ENCODE measurements at places on chromosomes 3 and 15.
A peak's percentile ranks its signal among the peaks of the same experiment; 100 is the strongest.

- no peak for DNase-seq
Observed at GRCh38 chr3:37739579-37740290, 121.9 kb upstream of the CTDSPL start.

GRCh38 chr3:195270817-195271409, at the start of gene XXYLT1:
Gene XXYLT1 (minus strand): TSS chr3:195271159. CDS start chr3:195271058, 101 bp downstream.
- peak; percentile 79 for DNase-seq

GRCh38 chr15:94432279-94432678, 200.9 kb downstream of the MCTP2 start:
- no peak for DNase-seq

DNA sequence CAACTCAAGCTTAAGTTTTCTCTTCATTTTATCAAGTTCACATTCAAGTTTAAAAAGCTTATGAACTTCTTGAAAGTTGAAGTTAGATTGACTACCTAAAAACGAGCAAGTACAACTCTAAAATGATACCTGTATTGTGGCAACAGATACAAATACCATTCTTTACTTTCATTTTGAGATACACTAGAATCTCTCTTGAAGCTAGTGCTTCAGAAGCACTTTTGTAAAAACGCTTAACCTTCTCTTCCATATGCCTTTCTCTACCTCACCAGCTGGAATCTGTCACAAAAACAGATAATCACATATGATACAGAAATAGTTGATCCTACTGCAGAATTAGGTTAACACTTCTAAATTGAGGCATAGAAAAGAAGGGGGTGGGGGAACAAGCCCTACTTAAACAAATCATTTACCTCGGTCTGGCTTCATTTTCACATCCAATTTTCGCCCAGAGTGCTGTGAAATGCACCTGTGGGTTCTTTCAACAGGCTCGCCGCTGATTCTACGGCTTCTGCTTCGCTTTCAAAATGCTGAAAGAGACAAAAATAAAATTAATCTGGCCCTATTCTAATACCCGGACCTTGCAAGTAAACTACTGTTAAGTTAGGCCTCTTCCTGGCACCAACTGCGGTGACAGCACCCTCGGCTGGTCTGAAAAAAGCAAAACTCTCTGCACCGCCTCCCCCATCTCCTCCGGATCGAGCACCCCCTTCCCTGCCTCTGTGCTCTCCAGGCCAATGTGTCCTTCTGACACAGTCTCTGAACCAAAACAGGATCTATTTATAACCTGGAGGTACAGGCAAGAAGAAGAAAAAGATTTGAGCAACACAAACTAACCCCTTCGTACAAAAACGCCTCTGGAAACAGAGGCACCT, 1.4 kb downstream of the ATOSA start:
- peak; percentile 69 for DNase-seq

GRCh38 chr3:47225310-47225906, 57.2 kb downstream of the KIF9 start:
- DNase-seq = peak; percentile 6

DNA sequence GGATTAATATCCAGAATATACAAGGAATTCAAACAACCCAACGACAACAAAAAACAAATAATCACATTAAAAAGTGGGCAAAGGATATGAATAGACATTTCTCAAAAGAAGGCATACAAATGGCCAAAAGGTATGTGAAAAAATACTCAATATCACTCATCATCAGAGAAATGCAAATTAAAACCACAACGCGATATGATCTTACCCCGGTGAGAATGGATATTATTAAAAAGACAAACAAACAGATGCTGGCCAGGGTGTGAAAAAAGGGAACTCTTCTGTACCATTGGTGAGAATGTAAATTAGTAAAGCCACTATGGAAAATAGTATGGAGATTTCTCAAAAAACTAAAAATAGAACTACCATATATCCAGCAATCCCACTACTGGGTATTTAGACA, 43.5 kb upstream of the MEF2A start:
- DNase-seq = no peak

DNA sequence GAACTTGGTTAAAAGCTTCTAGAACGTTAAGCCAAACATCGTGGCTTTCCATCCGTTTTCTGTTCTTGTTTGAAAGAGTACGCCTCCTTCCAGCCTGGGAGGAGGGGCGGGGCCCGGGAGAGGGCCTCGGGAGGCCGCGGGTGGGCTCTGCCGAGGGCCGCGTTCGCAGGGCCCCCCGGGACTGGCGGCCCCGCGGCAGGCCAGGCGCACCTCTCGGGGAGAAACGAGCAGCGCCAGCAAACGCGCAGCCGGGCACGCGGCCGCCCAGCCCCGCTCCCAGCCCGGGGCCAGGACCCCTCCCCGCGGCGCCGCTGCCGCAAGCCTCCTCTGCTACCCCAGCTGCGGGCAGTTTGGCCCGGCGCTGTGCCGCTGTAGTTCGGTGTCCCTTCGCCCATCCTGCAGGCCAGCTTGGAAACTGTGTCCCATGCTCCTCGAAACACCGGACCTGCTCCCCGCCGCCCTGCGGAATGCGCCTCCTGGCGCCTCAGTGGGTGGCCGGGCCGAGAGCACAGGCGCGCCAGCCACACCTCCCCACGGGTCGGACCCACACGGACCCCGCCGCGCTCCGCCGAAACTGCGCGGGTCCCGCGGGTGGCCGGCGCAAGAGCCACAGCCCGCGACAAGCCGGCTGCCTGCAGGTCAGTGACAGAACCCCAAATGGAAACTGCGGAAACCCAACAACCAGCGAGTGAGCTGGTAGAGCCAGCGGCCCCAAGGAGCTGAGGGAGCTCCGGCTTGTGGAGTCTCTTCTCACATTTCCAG, 2.3 kb downstream of the OCA2 start:
- DNase-seq = no peak

GRCh38 chr3:184982076-184982475, 170.1 kb downstream of the VPS8 start:
- no peak for DNase-seq

GRCh38 chr3:73502609-73503583, 121.8 kb downstream of the PDZRN3 start:
- DNase-seq = peak; percentile 91

- DNase-seq = no peak
Observed at GRCh38 chr15:53910852-53911251, 67.4 kb upstream of the UNC13C start.

GRCh38 chr3:87674397-87675161, 384.2 kb downstream of the CGGBP1 start:
- no peak for DNase-seq

GRCh38 chr3:16975083-16975482, 90.3 kb downstream of the PLCL2 start:
- DNase-seq = peak; percentile 73

DNA sequence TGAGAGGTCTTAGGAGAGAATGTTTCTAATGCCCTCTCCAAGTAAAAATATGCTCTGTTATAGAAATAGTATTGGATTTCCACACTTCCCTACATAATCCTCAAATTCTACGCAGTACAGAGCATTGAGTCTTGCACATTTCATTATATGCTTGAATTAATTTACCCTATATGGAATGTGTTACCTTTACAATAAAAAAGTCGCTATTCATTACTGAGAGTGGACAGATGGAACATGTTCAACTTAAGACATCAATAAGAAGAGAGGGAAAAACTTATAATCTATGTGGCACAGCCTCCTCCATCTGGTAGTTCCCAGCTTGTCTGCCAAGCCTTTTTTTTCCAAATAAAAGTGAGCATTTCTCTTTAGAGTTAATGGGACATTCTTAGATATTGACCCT, 417.9 kb downstream of the MECOM start:
- DNase-seq = no peak

- no peak for DNase-seq
Observed at GRCh38 chr3:176655404-176656094, 541.7 kb downstream of the TBL1XR1 start.

DNA sequence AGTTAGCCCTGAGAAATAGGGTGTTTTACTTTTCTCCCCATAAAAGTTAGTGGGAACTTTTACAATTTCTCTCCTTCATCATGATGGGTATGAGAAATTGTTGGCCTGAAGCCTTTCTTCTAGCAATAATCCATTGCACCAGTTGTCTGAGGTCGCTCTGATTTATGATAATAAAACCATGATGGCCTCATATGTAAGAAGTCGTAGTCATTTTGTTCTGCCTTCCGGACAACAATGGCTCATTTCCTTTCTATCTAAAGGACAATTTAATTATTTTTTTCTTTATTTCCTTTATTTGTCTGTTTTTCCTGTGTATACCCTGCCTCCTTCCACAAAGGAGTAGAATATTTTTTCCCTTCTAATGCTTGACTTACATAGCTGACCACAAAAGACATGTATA, 31.6 kb upstream of the GNB4 start:
- no peak for DNase-seq

GRCh38 chr3:160403028-160403545, 3.6 kb downstream of the SMC4 start:
- no peak for DNase-seq

- DNase-seq = peak; percentile 50
Observed at GRCh38 chr3:69425249-69425648, 39.4 kb upstream of the FRMD4B start.

DNA sequence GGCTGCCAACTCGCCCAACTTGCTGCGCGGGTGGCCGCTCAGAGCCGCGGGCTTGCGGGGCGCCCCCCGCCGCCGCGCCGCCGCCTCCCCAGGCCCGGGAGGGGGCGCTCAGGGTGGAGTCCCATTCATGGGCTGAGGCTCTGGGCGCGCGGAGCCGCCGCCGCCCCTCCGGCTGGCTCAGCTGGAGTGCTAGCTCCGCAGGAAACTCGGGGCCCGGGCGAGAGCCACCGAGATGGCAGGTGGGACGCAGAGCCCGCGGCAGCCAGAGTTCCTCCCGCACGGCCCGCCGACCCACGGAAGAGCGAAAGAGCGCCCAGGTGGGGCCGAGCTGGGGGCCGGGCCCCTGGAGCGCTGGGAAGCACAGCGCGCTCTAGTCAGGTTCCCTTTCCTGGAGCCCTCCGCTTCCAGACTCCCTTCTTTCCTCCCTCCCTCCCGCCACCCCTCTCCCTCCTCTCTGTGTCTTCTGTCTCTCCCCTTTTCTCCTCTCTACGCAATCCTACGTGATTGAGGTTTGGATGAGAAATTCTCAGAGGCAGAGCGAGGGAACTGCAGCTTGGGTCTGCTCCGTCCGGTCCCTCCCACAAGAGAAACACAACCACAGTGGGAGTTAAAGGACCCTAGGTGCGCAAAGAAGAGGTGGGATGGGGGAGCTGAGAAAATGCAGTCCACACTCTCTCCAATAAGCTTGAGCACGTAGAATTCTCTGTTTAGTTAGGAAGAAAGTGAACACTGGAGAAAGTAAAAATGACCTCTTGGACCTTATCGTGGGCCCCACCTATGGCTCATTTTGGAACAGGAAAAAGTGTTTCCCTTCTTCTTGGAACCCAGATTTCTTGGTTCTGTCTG, 317.3 kb downstream of the FGF12 start:
- DNase-seq = no peak

DNA sequence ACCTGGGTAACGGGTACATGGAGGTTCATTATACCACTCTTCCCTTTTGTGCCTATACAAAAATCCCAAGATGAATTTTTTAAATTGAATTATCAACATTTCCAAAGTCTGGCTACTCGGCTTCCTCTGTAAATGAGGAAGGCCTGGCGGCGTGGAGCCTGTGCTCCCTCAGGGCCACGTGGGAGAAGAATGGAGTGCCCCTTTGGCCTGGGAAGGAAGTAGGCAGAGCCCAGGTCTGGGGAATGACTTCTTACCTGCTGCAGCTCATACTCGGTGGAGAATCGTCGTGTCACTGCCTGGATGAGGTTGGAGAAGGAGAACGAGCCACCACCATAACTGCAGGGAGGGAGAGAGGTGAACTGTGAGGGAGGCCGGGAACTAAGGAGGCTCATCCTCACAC, 14.1 kb downstream of the MESP2 start:
- no peak for DNase-seq

DNA sequence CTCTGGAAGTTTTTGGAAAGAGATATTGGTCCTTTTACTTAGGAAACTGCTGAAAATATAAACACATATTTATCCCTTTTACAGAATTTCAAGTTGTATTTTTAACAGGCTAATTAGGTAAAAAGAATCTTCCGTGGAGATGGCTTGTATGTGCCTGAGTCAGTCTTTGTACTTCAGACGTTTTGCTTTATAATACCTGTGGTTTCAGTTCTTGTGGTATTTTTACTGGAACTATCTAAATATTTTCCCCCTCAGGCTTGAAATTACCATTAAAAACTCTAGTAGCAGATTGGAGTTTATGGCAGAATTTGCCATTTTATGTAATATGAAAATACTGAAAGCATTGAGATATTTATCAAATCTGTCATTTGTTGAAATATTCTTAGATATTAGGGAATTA, 151.6 kb upstream of the CGNL1 start:
- peak; percentile 38 for DNase-seq

DNA sequence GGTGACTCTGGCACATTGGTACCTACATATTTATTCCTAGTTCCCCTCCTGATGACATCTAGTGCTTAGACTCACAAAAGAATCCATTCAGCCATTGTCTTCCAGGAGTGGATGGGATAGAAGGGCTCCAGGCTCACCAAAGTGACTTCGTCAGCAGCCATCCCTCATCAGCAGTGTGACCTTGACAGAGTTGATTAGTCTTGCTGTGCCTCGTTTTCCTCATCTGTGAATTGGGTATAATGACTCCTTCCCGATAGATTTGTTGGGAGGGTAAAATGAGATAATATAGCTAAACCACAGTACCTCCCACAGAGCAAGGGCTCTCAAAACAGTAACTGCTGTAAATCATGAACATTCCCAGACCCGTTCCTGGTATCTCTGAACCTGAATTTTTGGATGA, 10.7 kb downstream of the ACAN start:
- no peak for DNase-seq

GRCh38 chr15:31440754-31441311, 114.2 kb downstream of the KLF13 start:
- peak; percentile 56 for DNase-seq

DNA sequence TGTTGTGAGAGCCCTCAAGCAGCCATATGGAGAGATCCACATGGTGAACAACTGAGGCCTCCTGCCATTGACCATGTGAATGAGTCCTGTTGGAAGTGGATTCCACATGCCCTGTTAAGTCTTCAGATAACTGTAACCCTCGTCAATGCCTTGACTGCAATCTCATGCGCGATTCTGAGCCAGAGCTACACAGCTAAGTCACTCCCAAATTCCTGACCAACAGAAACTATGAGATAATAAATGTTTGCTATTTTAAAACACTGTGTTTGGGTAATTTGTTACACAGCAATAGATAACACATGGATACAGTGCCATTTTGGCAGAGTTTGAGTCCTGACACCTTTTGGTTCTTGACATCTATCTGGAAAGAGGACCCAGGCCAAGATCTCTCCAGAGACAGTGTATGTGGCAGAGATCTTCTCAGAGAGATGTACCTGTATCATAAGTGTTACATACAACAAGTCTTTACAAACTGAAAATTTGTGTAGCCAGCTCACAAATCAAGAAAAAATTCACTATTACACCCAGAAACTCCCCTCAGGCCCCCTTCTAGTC, 34.5 kb upstream of the BNC1 start:
- no peak for DNase-seq

DNA sequence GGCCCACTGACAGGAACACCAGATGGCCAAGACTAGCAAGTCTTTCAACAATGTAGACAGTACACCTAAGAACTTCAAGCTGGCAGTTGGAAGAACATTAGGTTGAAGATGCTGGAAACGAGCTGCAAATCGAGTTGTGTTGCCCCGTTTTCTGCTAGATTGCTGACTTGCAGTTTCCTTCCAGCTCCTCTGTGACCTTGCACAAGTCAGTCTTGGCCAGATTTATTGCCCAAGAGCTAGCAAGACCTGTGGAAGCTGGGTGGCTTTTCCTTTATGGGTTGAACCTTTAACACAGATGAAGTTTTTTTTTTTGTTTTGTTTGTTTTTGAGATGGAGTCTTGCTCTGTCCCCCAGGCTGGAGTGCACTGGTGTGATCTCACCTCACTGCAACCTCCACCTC, 2.9 kb upstream of the RBM6 start:
- DNase-seq = peak; percentile 14

GRCh38 chr15:71145648-71146047, 30.4 kb downstream of the THSD4 start:
- no peak for DNase-seq
